ENCODE measurements at places on chromosomes 6 and 20. TPM values are rescaled to one million over a fixed set of nuclear protein-coding genes. Genes with fewer than 3 reads are reported as not detected.

Gene RNF217
- 16.8 TPM for total RNA-seq

Gene FOXQ1
- total RNA-seq = 0.14 TPM

Gene TM9SF4
- total RNA-seq = 39.6 TPM

Gene SPEF1
- total RNA-seq = 0.14 TPM

Gene HLA-DMB
- total RNA-seq = under 0.01 TPM

Gene SRMS
- total RNA-seq = not detected

Gene ULBP3
- 12.1 TPM for total RNA-seq

Gene CST2
- 0.71 TPM for total RNA-seq

Gene SLC52A3
- total RNA-seq = not detected

Gene CRISP2
- not detected for total RNA-seq

Gene OR2B6
- total RNA-seq = not detected
